IPS DF 19.7 (cell line): ENCODE measurements at places on chromosomes 2 and 18.
A peak's percentile ranks its signal among the peaks of the same experiment; 100 is the strongest.

- DNase-seq: no peak
Measured at GRCh38 chr2:168231609-168232241, 15.7 kb downstream of the STK39 start.

- no peak for DNase-seq
Measured at GRCh38 chr18:23967321-23968089, 47.0 kb upstream of the TTC39C start.

DNA sequence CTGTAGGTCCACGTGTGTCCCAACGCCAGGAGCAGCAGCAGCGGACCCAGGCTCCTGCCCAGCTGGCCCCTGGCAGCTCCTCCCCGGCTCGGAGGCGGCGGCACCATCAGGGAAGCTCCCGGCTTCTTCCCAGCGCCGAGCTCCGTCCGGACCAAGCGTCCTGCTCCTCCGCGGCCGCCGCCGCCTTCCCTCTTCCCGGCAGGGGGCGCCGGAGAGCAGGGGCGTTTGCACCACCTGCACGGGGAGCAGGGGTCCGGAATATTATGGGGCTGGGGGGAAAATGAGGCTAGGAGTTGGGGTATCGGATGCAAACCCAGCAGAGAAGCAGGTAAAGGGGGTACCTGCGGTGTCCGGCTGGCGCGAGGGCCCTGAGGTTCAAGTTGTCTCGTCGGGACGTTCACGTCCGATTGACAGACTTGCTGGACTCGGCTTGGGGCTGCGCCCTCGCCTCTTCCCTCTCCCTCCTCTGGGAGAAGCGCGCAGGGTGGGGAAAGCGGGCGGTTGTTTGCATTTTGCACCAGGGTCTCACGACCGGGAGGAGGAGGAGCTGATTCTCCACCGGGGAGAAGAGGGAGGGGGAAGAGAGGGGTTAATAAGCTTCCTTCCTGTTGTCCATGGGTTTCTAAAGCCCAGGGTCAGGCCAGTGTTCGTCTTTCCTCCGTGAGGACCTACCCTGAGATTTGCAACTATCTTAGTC, at the start of gene CCBE1:
CCBE1 (minus strand) TSS at position 188 of the 697 bp plus-strand sequence.
- DNase-seq: no peak

- DNase-seq: peak; percentile 63
Measured at GRCh38 chr2:84741182-84741822, 139.6 kb downstream of the TRABD2A start.

GRCh38 chr2:230205034-230205433, 14.8 kb downstream of the SP110 start:
- no peak for DNase-seq

DNA sequence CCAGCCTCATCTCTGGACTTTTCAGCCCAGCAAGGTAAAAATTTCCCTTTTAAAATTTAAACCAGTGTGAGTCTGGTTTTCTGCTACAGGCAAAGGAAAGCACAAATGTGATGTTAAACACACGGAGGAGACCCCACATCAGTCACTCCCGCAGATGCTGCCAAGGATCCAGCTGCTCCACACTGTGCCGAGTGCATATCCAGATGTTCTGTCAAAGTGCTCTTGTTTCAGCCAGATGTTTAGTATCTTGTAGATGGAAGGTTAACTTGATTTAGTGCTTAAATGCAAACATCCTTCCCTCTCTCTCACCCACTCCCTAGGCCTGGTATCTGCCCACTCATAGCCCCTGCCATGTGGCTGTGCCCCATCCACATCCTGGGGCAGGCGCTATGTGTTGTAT, 15.8 kb upstream of the ATOH8 start:
- no peak for DNase-seq

- DNase-seq: no peak
Measured at GRCh38 chr18:57728941-57729511, 74.1 kb downstream of the ATP8B1 start.

DNA sequence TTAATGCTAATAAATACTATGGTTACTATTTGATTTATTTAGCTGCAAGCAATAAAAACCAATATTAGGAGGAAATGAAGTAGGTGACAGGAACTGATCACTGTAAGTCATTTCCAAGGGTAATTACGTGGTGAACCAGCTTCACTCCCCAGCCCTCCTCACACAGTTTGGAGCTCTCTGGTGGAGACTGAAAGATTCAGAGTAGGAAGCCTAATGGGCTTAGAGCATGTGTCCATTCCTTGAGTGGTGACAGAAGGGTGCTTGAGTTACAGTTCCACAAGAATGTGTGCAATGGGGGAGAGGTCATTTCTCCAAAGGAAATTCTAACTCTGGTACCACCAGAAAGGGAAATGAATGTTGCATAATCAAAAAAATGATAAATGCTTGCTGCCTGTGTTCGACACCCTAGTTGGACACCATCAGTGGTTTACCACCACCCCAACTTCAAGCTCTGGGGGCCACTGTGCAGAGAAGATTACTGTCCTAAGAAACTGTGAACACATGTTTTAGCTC, 285.1 kb upstream of the MMADHC start:
- no peak for DNase-seq

DNA sequence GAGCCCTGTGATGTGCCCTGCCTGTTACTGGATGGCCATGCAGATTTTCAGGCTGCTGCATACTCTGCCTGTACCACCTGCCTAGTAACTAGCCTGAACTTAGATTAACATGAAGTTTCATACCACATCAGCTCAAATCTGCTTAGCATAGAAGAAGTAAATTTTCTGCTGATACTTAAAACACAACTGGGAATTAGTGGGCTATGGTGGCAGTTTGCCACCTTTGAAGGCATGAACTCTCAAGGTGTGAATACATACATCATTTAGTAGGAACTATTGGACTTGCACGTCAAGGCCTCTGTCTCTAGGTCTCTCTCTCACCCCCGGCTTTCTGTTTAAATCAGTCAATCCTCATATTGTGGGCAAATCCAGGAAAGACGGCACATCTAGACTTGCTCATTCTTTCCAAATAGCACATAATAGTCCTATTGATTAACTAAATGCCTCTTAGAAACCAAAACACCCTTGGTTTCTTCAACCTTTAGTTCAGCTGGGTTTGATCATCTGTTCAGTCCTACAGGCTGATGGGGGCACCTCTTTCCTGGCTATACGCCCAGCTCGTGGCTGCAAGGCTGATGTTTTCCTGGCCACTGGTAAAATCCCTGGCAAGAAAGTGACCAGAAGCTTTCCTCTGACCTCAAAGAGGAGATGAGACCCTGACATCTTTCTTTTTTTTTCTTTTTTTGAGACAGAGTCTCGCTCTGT, 58.4 kb downstream of the ALPK2 start:
- no peak for DNase-seq

- DNase-seq: no peak
Measured at GRCh38 chr2:101329026-101329425, 20.5 kb upstream of the RNF149 start.

DNA sequence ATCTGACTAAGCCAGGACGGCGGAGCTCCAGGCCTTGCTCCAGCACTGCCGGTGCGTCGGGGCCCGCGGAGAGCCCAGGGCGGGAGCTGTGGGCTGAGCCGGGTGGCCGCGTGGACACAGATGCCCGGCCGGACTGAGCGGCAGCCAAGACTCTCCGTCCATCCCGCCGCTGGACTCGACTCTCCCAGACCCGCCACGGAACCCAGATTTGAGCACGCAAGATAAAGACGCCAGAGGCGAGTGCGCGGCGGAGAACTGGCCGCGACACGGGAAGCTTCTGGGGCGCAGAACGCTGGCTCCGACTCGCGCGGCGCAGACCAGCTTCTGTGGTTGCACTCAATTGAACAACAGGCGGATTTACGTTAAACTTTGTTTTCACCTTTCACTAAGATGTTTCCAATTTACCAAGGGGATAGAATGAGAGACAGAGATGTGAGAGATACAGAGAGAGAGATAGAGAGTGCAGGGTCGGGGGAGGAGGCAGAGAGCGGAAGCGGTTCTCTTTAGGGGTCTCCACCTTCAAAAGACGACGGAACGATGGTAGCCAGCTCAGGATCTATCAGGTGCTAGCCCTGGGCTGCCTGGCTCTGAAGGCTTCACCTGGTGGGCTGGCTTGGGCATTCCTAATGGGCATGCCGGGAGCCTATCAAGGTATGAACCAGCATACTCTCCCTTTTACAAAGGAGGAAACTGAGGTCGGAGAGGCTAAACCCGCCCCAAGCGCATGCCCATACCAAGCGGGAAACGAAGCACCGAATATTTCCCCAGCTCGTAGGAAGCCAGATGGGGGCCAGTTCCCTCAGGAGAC, 10.4 kb upstream of the EN1 start:
- DNase-seq: no peak

- no peak for DNase-seq
Measured at GRCh38 chr2:1572638-1573037, 159.4 kb downstream of the TPO start.

- no peak for DNase-seq
Measured at GRCh38 chr2:113160962-113161361, 12.8 kb upstream of the PSD4 start.

GRCh38 chr2:181528441-181528840, 71.3 kb downstream of the ITGA4 start:
- no peak for DNase-seq

- DNase-seq: no peak
Measured at GRCh38 chr2:29744976-29745375, 176.4 kb downstream of the ALK start.

DNA sequence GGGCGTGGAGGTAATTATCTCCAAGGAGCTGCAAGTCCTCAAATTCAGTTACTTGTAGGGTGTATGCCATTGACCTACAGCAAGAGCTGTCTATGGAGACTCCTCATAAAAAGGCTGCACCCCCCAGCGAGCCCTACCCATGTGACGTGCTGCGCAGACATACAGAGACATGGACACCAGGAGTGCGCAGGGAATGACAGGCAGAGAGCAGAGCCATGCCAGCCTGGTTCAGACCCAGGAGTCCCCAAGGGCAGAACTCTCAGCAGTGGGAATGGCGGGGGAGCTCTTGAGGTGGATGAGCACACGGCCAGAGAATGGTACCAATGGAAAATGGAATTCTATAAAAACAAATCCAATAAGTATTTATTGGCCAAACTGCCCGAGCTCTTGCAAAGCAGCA, 310.1 kb downstream of the MYCN start:
- DNase-seq: no peak

DNA sequence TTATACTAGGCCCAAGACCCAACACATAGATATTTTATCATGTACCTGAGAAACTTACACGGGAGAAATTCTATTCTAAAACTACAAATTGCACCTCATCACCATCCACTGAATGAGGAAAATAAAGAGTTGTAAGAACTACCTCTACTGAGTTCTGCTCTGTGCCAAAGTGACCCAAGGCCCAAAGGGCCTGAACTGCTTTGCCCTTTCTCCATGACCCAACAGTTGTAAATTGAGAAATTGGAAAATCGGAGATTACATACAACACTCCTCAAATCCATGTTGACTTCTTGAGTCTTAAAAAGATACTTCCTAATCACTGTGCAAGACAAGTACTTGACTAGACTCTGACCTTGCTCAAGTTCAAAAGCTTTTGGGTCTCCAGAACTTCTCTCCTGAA, 8.8 kb downstream of the NR4A2 start:
- DNase-seq: no peak

GRCh38 chr2:165582409-165582808, 112.9 kb downstream of the CSRNP3 start:
- DNase-seq: no peak

DNA sequence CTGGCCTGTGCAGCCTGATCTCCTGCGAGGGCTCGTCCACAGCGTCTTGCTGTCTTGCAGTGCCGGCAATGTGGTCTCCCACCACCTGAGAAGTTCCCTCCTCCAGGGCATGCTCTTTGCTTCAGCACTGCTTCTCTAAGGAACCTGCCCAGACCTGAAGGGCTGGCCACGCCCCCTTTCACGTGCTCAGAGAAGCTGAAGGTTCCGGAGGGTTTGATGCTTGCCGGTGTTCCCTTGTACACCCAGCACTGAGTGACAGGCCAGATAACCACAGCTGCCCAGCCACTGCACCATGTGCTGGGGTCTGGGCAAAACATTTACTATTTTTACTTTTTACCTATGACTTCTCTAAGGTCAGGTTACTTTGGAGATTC, 1.7 kb upstream of the POLR2D start:
- peak; percentile 76 for DNase-seq

GRCh38 chr2:32464431-32464830, 107.6 kb downstream of the BIRC6 start:
- no peak for DNase-seq

- DNase-seq: no peak
Measured at GRCh38 chr2:133437492-133437891, 130.8 kb downstream of the NCKAP5 start.

GRCh38 chr2:239460780-239461179, 60.0 kb upstream of the HDAC4 start:
- DNase-seq: no peak

- DNase-seq: no peak
Measured at GRCh38 chr18:3852321-3852720, 402.3 kb downstream of the TGIF1 start.

GRCh38 chr2:57549642-57550102, 496.9 kb upstream of the VRK2 start:
- no peak for DNase-seq

DNA sequence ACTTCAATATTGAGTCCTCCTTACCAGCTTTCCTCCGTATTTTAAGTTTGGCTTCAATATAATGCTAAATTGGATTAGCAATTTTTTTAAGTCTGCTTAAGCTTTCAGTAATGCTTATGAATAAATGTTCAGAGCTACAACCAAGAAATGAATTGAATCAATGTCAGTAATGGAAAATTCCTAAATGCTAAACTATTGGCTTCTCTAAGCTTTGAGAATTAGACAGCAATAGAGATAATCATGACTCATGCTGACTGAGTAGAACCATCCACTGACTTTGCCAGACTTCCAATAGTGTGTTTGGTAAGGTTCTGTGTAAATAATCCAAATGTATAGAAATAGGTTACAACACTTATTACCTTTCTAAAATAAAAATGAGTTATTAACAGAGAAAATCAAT, 8.9 kb upstream of the PDE1A start:
- no peak for DNase-seq

- no peak for DNase-seq
Measured at GRCh38 chr2:238341536-238341935, 21.2 kb downstream of the TRAF3IP1 start.

GRCh38 chr2:1839066-1839756, 94.9 kb upstream of the PXDN start:
- no peak for DNase-seq

DNA sequence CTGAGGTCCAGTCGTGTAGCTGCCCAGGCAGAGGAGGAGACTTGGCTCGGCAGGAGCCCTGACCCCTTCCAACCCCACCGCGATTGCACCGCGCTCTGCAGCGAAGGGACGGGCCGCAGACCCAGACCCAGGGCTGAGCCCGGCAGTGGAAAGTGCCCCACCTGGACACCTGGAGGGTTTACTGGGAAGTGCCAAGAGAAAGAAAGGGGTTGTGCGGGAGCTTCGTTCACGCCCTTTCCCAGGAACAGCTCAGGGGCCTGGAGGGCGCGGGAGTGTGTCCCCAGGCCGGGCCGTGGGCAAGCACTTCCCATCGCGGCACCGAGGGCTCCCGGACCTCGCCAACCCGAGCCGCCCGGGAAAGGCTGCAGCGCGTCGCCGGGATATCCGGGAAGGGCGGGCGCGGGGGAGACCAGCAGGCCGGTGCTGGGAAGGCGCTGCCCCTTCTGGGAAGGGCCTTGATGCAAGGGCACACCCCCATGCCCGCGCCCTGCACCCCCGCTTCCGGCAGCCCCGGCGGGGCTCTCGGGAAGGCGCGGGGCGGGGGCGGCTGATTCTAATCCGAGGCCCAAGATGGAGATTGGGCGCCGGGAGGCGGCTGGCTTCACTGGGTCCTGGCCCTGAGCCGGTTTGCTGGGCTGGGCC, 36.1 kb upstream of the MRPL33 start:
- DNase-seq: no peak

- DNase-seq: no peak
Measured at GRCh38 chr2:6647046-6647445, 218.7 kb downstream of the CMPK2 start.
